ENCODE measurements at places on chromosomes 16 and 17.

GRCh38 chr17:10022416-10022815 lies 117.3 kb upstream of the RCVRN start:
- H3K4me1 ChIP-seq = no peaks in the 10 kb centered on the region
- H3K4me3 ChIP-seq = no peak overlapping the region
- H3K36me3 ChIP-seq = no peaks in the 10 kb centered on the region
- DNase-seq = no peak

DNA sequence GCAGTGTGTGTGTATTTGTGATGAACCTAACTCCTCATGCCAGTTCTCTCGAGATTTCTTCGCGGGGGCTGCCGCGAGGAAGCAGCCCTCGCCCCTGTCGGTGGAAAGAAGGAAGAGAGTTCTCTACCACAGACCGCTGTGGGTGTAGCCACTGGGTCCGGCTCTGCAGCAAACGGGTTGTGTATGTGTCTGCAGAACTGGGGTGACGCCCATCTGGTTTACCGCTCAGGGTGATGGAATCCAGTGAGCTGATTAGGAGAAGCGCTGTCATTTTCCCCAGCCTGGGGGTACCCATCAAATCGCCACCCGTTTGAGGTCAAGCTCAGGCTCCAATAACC lies 7.7 kb downstream of the CORO6 start:
- DNase-seq = peak; percentile 44

GRCh38 chr17:79543531-79543930 lies 67.3 kb downstream of the RBFOX3 start:
- no peaks in the 10 kb centered on the region for H3K36me3 ChIP-seq
- H3K27me3 ChIP-seq = no peaks in the 10 kb centered on the region
- H3K4me3 ChIP-seq = no peak overlapping the region
- no peaks in the 10 kb centered on the region for H3K4me1 ChIP-seq
- DNase-seq = no peak

GRCh38 chr17:21522755-21523336 lies 146.7 kb downstream of the KCNJ12 start:
- no peak for DNase-seq
- no peaks in the 10 kb centered on the region for H3K36me3 ChIP-seq
- H3K4me1 ChIP-seq = no peaks in the 10 kb centered on the region
- H3K27ac ChIP-seq = no peak overlapping the region
- H3K4me3 ChIP-seq = no peak overlapping the region
- no peaks in the 10 kb centered on the region for H3K27me3 ChIP-seq

DNA sequence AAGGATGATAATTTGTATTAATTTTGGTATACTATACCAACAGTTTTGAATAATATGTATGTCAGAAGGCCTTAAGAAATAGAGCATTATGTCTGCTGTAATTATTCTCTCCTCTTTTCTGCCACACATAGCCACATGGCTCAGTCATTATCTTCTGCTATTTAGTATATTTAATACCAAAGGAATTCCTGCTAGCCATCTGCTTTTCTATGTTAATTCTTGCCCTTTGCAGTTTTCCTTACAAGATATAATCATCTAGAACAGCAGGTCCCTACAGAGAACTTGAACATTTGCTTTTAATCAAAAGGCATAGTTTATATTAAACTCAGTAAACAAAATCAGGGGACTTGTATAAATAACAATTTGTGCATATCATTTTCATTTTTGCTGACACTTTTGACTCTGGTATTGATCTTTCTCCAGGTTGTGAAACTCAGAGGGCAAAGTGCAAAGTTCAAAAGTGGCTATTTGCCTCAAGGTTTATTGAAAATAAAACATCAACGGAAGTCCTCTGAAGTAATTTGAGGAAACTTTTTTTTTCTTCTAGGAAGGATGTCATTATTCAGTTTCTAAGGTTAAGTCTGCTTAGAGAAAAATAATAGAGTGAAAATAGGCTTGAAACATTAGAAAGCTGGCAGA lies 702.0 kb downstream of the KCNJ2 start:
- H3K4me3 ChIP-seq = no peak overlapping the region
- DNase-seq = no peak
- H3K27ac ChIP-seq = no peak overlapping the region
- no peaks in the 10 kb centered on the region for H3K27me3 ChIP-seq

- H3K27me3 ChIP-seq = peaks cover 6% of the 10 kb centered on the region
- no peaks in the 10 kb centered on the region for H3K4me1 ChIP-seq
- H3K36me3 ChIP-seq = no peaks in the 10 kb centered on the region
- H3K4me3 ChIP-seq = no peak overlapping the region
Observed at GRCh38 chr16:84593825-84594724, 23.8 kb downstream of the COTL1 start.

DNA sequence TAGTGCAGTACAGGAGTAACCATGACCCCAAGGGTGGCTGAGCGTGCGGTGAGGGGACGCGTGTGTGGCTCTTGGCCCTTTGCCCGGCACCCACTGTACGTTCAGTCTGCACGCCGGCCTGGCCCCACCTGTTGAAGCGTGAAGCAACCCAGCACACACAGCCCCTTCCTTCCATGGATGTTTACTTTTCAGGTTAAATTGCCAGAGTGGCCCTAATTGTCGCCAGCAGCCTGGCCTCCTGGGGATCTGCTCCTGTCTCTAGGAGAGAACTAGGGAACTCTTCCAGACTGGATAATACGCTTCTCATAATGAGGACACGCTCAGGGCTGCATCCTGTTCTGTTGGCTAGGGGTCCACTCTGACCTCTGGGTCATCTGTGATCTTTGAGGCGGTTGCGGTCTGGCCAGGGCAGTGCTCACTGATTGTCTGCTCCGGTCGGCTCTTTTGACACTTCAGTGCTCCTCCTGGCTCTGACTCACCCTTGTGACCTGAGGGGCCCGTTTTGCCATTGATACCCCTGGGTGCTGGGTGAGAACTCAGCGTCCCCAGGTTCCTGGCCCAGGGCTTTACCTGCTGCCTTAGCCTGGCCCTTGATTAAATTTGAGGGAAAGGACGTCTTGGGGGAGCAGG lies 27.7 kb downstream of the TPSG1 start:
- no peaks in the 10 kb centered on the region for H3K4me1 ChIP-seq
- no peaks in the 10 kb centered on the region for H3K27me3 ChIP-seq
- no peak for DNase-seq
- H3K36me3 ChIP-seq = no peaks in the 10 kb centered on the region

DNA sequence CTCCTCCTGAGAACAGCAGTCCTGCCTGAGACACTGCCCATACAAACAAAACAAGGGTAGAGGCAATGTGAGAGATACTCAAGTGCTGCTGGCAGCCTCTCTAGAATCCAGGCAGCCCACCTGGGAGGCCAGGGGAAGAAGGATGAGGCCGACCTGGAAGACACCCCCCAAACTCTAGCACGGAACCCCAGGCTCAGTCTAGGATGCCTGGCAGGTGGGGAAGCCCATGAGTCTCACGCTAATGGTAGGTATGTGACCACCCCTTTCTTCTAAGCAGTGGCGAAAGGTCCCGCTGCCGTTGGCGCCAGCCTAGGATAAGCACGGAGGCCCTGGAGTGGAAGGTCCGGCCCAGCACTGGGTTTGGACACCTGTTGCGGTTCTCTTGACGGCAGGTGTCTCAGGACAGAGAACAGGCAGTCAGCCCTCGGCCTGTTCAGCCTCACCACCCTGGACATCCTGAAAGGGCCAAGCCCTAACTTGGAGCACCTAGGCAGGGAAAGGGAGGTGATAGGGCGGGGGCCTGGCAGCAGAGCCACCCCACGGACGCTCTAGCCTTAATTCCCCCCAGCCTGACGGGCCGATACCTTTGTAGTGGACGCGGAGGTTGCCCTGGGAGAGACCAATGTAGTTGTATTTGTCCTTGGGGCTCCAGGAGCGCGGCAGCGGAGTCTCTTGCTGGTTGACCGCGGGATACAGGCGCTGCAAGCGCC lies 487 bp downstream of the RANBP10 start:
- H3K27me3 ChIP-seq = no peaks in the 10 kb centered on the region
- peak overlapping the region; percentile 86 for H3K4me3 ChIP-seq
- peak overlapping the region; percentile 74 for H3K27ac ChIP-seq
- H3K4me1 ChIP-seq = peaks cover 36% of the 10 kb centered on the region

GRCh38 chr17:17200311-17200710 lies 5.8 kb downstream of the PLD6 start:
- H3K27ac ChIP-seq = no peak overlapping the region
- no peak overlapping the region for H3K4me3 ChIP-seq
- no peak for DNase-seq
- peaks cover 9% of the 10 kb centered on the region for H3K36me3 ChIP-seq
- H3K4me1 ChIP-seq = peaks cover 15% of the 10 kb centered on the region

DNA sequence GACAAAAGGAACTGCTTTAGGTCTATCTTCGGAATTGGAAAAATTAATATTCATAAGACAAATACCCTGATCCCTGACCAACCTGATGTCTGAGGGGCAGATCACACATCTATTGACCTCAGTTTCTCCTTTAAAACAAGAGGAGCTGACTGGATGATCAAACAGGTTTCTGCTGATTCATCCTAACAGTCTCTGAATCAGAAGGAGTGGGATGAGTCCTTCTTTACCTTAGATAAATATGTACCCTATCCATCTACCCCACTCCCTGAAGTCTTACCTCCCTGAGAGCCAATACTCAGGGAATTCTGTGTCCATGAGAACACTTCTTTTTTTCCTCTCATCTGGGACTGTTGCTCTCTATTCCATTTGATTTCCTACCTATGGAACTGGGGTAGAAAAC lies 80.3 kb upstream of the CRHR1 start:
- DNase-seq = no peak
- H3K4me3 ChIP-seq = no peak overlapping the region
- H3K27ac ChIP-seq = no peak overlapping the region

DNA sequence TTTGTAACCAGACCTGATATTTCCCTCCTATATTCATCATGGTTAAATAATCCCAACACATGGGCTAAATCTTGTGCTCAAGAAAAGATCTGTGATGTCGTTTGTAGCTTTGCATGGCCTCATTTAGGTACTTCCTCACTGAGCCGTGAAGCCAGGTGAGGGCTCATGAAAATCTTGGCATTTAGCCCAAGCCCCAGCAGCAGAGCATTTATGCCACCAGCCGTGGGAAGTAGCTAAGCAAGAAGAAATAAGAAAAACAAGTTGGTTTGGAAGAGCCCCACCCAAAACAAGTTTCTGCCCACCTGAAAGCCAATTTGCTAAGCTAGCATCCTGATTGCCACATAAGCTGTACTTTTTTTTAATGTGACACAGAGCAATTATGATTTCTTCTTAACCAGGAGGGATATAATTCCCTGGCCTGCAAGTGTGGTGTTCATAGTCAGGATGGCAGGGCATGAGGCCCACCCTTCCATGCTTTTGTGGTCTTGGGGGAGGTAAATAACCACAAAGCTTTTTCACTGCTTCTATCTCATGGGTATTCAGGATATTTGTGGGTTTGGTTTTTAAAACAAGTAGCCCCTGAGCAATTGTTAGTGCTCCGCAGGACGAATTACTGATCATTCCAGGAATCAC lies 10.5 kb downstream of the TMIGD1 start:
- DNase-seq = peak; percentile 58
- peaks cover 20% of the 10 kb centered on the region for H3K4me1 ChIP-seq
- H3K27me3 ChIP-seq = peaks cover 3% of the 10 kb centered on the region
- H3K36me3 ChIP-seq = no peaks in the 10 kb centered on the region

GRCh38 chr17:48048384-48049126 lies 396 bp downstream of the NFE2L1 start:
- DNase-seq = peak; percentile 45
- H3K27me3 ChIP-seq = no peaks in the 10 kb centered on the region
- peaks cover 33% of the 10 kb centered on the region for H3K36me3 ChIP-seq
- H3K4me1 ChIP-seq = peaks cover 67% of the 10 kb centered on the region
- peak overlapping the region; percentile 89 for H3K27ac ChIP-seq
- peak overlapping the region; percentile 90 for H3K4me3 ChIP-seq

Measured in DND-41 (cell line).